ENCODE measurements at places on chromosomes 4 and X.

DNA sequence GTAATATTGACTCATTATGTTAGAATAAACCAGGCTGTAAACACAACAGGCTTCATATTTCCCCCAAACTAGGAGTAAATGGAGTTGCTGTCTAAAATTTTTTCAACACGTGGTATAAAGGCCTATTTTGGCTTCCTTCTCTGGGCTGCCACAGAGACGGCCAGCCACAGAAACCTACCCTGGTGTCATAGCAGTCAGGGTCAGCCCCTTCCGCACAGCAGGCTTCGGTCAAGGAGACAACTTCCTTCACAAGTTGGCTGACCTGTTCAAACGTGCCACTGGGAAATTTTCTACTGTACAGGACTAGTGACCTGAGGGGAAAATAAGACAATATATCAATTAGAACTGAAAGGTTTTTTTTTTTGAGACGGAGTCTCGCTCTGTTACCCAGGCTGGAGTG, 15.8 kb downstream of the GC start:
- no peak for DNase-seq

DNA sequence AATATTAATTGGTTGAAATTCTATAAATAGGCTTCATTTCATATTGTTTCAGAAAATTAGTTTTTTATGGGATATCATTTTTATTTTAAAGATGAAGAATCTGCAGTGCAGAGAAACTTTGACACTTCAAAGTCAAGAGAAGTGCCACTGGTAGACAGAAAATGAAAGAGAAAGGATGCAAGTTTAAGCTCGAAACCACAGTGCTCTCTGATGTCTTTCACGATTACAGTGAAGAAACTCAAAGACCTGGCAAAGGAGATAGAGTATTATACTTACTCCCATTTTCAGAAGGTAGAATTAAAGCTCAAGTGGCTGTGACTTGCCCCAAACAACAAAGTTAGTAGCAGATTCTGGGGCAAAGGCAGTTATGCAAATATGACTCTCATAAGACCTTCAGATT, 745.4 kb downstream of the TECRL start:
- no peak for DNase-seq

- DNase-seq, result no peak
Observed at GRCh38 chrX:20498851-20499635, 232.3 kb upstream of the RPS6KA3 start.

DNA sequence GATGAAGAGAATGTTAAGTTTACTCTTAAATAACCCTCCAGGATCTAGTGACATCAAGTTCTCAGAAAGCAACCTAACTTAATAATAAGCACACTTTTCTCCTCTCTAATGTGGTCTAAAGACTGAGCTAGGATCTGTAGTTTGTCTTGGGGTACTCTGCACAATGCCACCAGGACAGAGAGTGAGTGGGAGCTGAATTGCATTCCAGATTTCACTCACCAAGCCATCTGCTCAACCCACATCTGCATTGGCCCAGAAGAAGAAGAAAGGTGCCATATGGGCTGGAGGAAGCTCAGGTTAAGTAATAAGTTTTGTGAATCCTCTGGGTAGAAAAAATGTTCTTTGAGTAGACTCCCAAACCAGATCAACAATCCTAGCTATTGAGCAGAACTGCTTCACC, 384.6 kb downstream of the PPP3CA start:
- no peak for DNase-seq

DNA sequence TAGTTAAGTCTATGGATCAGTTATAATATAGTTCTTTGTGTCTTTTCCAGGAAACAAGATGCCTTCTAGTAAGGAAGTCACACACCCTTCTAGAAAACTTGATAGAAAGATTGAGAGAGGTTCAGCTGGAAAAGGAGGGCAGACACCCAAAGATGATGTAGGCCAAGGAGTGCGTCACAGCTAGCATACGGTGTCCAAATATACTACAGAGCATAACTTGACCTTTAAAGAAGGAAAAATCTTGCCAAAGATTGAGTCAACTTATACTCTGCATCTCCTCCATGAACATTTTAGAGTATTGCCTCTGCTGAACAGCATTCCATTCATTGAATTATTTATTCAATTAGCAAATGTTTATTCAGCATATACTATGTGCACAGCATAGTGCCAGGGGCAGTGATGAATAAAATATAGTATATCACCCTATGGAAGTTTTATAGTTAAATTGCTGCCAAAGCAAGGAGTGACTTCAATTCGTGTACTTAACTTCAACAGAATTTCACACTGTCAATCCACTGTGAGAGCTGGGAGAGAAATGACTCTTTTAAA, 51.9 kb upstream of the SLC6A14 start:
- no peak for DNase-seq

DNA sequence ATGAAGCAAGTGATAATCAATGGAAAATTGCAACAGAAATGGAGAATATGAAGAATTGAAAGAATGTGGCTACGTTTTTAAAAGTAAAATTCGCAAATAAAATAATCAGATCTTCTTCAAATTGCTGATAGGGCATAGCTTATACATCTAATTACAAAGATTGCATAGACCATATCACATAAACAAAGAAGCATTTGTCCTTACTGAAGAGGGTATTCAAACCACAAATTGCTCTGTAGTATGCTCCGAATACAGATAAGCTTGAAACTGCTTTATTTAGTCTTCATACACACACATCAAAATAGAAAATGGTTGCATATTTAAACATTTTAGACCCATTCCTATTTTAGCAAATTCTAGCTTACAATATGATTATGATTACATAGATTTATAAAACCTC, 206.7 kb upstream of the SLIT2 start:
- DNase-seq, result no peak

GRCh38 chr4:82057990-82058544, 315.7 kb downstream of the HNRNPD start:
- no peak for DNase-seq

GRCh38 chr4:17447056-17447455, 64.8 kb downstream of the QDPR start:
- no peak for DNase-seq

DNA sequence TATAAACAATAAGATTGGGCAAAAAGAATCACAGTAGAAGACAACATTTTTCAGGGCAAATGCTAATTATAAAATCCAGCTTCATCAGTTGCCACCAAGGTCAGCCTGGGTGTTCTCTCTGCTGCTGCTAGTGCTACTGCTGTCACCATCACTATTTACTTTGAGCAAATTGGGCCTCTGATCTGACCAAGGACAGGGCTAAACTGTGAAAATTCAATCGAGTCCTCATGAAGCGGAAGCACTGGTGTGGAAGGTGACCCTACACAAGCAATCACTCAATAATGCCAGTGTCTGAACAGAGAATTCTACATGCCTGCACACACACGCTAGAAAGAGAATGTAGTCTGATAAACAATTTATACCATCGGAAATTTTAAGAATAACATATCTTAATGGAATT, 122.9 kb upstream of the TTC29 start:
- DNase-seq, result no peak

DNA sequence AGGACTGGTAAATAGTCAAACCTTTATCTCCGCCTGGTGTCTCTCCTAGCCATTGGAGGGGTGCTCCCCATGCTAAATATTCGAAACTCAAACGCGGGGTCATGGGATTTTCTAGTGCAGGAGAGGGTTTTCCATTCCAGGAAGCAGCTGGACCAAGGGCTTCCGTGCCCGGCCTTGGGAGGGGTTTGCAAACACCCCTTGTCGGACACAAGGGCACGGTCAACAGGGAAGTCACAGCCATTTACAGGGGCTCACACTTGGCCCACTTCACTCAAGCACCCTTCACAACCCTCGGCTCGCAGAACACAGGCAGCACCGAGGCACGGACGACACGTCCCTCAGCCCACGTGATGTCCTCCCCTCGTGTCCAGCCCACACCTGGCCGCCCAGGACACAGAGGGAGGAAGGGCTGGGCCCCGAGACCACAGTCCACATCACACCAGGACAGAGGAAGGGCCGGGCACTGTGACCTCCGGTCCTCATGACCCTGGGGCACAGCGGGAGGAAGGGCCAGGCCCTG, 10.3 kb upstream of the PLCXD1 start:
- no peak for DNase-seq

DNA sequence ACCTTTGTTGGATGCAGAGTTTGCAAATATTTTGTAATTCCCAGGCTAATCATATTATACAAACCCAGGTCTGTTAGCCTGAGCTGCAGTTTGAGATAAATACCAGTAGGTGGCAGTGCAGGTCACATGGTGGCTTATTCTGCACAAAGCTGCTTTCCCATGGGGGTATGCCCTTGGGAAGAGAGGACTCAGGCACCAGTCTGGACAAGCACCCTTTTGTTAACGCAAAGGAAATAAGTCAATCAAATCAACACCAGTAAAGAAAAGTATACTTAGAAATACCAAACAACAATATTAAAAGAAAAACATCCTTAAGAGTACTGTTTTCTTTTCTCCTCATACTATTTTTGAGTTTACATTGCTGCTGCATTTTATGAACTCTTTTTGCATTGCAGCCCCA, 389.0 kb upstream of the ZFP42 start:
- DNase-seq, result no peak

- DNase-seq, result no peak
Observed at GRCh38 chr4:38099908-38100407, 139.8 kb downstream of the PTTG2 start.

DNA sequence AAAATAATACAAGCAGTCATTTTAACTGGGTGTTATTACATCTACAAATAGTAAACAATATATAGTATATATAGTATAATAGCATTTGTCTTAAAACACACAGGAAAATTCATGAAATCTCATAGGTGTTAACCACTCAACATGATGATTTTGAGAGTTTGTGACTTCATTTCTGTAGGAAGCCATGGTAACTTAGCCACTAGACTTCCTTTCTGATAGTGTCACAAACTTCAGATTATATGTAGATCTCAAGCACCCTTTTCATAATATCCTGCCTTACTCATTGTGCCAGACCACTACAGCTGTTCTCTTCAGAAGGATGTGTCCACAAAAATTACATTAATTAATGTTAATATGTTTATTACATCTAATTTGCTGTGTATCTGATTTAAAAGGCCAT, 1250.6 kb downstream of the ADGRL3 start:
- no peak for DNase-seq

DNA sequence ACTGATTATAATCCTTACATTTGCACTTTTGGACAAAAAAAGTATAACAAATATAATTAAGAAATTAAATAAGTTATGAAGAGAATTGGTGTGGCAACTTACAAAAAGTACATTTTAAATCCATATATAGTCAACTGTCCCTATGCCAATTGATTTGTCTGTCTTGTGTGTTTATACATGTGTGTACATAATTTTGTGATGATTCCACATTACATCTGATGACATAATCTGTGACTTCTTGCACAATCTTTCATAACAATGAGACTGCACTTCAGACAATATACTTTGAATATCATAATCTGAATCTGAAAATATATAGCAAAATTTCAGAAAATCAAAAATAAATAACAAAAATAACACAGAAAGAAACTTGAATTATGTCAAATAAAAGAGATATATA, 953.4 kb downstream of the FAT4 start:
- DNase-seq, result no peak

- DNase-seq, result no peak
Observed at GRCh38 chr4:100681289-100681688, 163.5 kb upstream of the EMCN start.

DNA sequence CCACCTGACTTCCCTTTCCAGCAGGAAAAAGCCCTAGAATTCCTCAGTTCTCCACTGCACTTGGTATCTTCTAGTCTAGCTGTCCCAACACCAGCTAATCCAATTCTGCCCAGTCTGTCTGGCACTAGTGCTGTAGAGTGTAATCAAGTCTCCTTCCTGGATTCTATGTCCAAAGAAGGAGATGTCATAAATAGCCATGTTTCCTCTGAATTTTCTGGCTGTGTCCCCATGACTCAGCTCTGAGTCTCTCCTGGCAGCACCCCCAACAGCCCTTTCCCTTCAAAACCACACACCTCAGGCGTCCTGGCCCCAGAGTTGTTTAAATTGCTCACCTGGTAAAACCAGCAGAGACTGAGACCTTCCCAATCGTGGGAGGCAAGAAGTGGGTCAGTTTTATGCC, 197.2 kb downstream of the GRXCR1 start:
- no peak for DNase-seq

GRCh38 chr4:3677748-3678070, 88.5 kb upstream of the ADRA2C start:
- DNase-seq, result no peak

DNA sequence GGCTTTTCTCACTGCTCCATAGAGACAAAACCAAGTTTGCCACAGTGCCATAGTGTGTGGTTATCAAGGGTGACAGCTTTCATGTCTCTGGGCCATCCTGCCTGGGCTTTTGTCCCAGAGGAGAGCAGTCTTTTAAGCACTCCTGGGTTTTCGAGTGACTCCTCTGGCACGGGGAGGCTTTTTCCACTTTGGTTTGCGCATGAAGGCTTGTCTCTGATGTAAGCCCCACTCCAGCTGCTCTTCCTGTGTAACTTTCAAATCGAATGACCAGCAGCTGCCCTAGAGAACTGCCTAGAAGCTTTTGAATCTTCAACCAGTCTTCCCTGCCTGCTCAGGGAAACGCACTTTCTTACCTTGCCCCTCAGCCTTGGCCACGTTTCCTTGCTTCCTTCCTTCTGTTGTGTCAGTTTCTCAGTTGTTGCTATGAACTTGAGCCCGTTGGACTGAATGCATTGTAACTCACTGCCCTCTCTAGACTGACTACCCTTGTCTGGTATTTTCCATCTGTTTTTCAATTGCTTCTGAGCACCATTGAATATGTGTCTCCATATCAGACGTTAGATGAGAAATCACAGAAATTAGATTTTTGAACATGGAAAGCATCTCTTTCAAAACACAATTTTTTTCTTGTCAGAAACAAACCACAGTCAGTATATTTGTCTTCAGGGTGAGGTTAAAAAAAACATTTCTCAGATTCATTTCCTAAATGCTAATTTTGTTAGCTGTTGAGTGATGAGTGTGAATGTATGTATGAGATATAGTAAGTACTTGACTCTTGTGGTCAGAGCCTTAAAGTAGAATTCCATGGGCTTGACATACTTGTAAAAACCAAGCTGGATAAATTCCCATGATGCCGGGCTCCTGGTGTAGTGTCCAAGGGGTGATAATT, 45.3 kb downstream of the SLC9A6 start:
- DNase-seq, result no peak

DNA sequence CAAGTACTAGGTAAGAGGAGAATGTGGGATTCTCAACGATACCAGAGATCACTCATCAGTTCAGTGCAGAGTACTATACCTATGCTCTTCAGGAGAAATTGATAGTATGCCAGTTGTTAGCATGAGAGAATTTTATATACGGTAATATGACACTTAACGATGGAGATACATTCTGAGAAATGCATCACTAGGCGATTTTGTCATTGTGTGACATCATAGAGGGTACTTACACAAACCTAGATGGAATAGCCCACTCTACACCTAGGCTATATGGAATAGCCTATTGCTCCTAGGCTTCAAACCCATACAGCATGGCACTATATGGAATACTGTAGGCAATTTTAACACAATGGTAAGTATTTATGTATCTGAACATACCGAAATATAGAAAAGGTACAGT, 140.2 kb downstream of the SLIT2 start:
- no peak for DNase-seq

- no peak for DNase-seq
Observed at GRCh38 chrX:97399400-97399799, 515.7 kb downstream of the RPA4 start.

- DNase-seq, result no peak
Observed at GRCh38 chrX:1425381-1425780, 27.3 kb downstream of the ASMTL start.

Measured in GOT3 (cell line).